ENCODE measurements at places on chromosomes 2 and 18.

DNA sequence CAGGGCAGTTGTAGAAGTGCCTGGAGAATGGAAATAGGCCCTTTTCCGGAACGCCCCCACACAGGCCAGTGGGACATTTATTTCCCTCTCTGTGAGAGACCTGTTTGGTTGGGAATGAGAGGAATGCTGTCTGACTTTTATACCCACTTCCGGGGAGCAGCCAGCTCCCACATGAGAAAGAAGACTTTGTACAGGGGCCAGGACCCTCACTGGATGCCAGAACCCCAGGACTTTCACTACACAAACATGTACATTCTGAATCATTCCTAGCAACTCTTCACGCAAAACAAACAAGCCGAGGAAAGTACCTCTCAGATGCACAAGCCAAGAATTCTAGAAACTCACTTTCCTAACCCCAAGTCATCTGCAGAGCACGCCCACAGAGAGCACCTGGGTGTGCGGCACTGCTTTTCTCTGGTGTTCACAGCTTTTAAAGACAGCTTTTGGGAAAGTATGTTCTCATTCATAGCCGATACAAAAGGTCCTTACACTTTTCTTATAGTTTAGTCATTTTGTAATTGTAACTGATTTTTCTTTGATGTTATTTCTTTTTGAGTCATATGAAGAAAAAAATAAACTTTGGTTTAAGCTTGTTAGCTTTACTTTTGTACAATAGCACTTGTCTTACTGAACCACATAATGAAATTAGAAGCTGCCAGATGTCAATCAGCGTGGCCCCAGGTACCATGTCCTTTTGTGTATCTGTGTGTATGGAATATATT lies 856.1 kb upstream of the ID2 start:
- peak; percentile 29 for DNase-seq

DNA sequence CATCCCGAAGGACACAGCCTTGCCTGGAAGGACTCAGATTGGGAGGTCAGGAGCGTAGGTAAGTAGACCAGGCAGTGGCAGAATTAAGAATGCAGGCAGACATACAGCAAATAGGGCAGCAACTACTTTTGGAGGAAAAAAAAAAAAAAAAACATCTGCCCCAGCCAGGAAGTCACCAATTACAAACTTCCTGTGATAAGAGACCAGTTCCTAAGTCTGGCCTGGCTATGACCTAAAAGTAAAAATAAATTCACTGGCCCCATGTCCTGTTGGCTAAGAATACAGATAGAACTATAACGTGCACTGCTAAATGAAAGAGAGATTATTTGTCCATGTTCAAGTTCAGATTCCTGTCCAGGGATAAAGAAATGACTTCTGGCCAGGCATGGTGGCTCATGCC lies 45.2 kb upstream of the NOSTRIN start:
- no peak for DNase-seq

DNA sequence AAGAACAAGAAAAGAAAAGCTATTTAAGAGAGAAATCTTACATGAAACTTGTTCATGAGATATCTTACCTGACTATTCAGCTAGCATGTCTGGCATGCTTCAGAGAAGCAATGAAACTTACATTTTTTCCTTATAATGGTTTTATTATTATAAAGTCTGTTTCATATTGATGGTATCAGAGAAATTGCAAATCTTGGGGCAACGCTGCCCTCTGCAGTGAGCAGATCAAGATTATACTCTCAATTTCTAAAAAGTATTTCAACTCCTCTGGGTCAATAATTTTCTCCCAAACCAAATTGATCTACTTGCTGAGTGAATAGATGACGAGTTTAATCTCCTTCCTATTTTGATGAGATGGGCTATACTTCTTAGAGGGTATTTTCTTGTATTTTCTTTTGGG lies 235.6 kb downstream of the NUP35 start:
- DNase-seq: peak; percentile 25

DNA sequence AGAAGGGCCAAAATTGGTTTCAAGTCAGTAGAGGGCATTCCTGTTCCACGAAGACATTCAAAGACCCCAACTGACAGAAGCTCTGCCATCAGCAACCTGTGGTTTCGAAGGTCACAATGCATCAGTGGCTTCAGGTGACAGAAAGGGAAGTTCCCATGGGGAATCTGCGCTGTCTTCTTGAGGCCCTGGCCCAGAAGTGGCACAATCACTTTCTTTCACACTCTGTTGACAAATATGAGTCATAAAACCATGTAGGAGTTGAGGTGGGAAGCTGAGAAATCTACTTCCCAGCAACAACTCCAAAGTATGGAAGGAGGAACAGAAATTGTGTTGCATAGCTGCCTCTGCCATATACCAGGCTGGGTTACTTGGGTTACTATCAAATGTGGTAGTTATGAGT lies 621.1 kb upstream of the FANCL start:
- no peak for DNase-seq

DNA sequence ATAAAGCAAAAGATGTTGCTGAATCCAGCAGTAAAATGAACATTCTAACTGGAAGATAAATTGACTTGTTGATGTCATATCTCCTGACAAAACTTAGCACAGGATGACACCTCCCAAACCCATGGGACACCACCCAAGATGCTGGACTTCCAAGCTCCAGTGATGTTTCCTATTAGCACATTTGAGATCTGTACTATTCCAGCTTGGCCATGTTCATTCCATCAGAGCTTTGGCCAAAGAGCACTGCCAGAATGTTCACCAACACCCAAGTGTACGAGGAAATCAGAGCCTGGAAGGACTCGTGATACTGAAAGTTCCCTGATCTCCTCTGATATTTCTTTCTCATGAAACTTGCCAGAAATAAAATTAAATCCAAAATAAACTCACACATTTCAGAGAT lies 44.7 kb downstream of the PID1 start:
- no peak for DNase-seq

- no peak for DNase-seq
These were observed 3.2 kb downstream of the DNAJB2 start for GRCh38 chr2:219282375-219282774.

- DNase-seq: no peak
These were observed 17.5 kb downstream of the DNAJC10 start for GRCh38 chr2:182733572-182733971.

GRCh38 chr2:53635694-53636093 lies 131.9 kb upstream of the CHAC2 start:
- no peak for DNase-seq

GRCh38 chr2:102356741-102357140 lies 1.1 kb downstream of the IL18R1 start:
- no peak for DNase-seq

GRCh38 chr2:8954990-8955389 lies 48.5 kb downstream of the MBOAT2 start:
- DNase-seq: no peak

GRCh38 chr2:26495705-26496297 lies 17.9 kb upstream of the OTOF start:
- DNase-seq: peak; percentile 22

DNA sequence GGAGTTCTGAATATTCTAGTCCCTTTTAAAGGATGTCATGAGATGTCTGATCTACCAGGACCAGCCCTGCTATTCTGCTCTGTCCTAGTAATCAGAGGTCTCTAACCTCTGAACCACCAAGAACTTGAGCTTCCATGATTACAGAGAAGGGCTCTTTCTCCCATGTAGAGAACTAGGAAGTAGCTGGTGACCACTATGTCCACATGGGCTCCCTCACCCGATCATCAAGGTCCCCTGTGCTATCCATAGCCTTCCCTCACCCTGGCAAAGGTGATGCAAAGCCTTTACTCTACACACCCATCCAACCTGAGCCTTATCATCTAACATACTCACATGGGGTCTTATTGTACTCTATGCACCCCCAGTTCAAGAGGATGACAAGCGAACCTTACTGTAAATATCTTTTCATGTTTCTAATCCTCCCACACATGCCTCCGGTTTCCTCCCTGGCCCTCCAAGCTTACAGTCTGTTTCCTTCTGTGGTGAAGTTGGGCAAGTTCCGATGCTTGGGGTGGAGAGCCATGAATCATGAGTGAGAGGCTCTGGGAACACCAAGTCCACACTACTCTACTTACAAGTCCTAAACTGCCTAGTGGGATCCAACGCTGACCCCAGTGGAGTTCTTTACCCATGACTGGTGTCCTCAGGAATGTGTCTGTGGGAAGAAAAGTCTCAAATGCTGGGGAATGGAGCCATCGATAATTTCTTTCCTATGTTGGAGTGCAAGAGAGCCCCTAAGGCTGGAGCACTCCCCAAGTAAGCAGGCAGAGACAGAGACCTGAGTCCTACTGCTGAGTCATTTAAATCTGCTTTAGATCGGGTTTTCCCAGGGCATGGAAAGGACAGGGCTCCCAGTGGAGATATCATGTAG lies 73.3 kb upstream of the KLF7 start:
- peak; percentile 47 for DNase-seq

Measured in ACHN (cell line).